Lung (tissue), 17 donors: ENCODE measurements at places on chromosomes 7 and 10. TPM values are rescaled to one million over a fixed set of nuclear protein-coding genes. Genes with fewer than 3 reads are reported as not detected.

DNA sequence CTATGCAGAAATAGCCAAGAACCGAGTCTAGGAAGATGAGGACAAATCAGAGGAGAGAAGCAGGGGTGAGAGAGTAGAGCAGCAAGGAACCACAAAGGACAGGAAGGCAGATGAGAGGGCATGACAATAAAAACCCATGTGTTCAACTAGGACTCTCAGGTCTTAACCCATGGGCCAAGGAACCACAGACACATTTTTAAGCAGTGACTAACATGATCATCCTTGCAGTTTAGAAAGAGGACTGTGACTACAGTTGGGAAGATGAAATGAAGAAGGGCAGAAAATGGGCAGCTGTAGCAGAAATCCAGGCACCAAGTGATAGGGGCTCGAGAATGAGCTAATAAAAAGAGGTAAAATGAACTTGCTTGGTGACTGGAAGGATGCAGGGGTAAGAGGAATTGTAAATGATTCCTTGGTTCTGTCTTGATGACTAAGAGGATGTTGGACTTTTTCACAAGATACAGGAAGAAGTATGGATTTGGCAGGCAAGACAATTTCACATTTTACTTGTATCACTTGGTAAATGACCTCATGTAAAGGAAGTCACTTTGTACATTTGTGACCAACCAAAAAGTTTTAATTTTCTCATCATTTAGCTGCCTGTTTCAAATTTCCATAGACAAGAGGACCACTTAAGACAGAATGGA lies 22.8 kb downstream of the SGMS1 start:
- H3K4me3 ChIP-seq, result no peak overlapping the region
- H3K4me1 ChIP-seq, result peaks cover 51% of the 10 kb centered on the region
- H3K36me3 ChIP-seq, result no peaks in the 10 kb centered on the region
- no peak for DNase-seq

DNA sequence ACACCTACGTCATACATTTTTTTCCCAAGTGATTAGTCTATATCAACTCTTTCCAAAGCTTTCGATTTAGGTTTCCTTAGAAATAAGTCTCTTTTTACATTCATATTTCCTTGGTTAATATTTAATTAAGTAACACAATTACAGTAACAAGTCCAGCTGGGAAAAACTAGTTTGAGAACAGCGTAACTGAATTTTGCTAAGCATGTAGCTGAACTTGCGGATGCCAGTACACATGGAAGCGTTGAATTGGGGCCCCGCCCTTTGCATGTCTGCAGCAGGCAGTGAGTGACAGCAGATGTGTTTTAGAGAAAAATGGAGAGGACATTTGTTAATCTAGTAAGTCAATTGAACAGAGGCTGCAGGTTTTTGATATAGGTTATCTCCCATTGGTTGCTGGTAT lies 72.5 kb downstream of the TAF3 start:
- DNase-seq, result no peak
- H3K4me3 ChIP-seq, result no peak overlapping the region
- no peaks in the 10 kb centered on the region for H3K27me3 ChIP-seq
- H3K36me3 ChIP-seq, result no peaks in the 10 kb centered on the region
- no peak overlapping the region for H3K27ac ChIP-seq

DNA sequence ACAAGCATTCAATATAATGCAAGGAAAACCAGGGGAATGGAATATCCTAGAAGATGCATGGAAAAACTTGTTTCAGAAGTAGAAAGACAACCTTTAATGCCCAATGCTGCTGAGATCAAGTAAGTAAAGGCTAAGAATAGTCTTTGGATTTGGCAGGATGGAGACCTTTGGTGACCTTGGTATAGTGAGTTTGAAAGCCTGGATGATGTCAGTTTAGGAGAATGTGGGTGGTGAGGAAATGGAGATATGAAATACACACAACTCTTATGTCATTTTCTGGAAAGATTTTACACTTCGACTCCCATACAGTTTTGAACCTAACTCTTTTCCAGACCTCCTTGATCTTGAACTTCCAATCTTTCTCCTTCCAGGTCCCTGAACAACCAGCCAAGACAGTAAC lies 185.7 kb downstream of the TFEC start:
- no peaks in the 10 kb centered on the region for H3K4me1 ChIP-seq
- no peak overlapping the region for H3K27ac ChIP-seq
- no peaks in the 10 kb centered on the region for H3K27me3 ChIP-seq
- H3K36me3 ChIP-seq, result no peaks in the 10 kb centered on the region

- H3K4me3 ChIP-seq, result no peak overlapping the region
- no peaks in the 10 kb centered on the region for H3K4me1 ChIP-seq
- no peaks in the 10 kb centered on the region for H3K27me3 ChIP-seq
- DNase-seq, result no peak
Observed at GRCh38 chr10:117360016-117360415, 15.2 kb downstream of the PDZD8 start.

The ACSM6 gene
- total RNA-seq, result not detected

The AS3MT gene
- 0.86 TPM for total RNA-seq

DNA sequence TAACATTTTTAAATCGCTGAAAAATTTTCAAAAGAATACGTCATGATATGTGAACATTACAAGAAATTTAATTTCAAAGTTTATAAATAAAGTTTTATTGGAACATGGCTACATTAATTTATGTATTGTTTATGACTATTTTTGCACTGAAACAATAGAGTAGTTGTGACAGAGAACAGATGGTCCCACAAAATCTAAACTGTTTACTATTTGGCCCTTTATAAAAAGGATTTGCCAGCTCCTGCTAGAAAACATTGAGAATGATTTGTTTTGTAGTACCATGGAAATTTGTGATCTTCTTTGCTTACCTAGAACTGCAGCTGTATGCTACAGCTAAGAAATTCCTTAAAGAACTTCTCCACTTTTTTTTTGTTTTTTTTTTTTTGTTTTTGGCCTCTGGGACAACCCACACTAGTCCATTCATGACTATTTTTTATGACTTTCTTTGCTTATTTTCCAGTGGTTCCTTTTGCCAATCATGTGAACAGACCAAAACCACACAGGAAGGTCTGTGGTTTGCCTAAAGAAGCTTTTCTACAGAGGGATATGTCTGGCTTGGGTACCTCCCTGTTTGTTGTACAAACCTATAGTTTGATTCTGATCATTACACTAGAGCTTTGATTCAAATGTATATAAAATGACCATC lies 55.7 kb downstream of the ST7 start:
- H3K4me3 ChIP-seq, result no peak overlapping the region
- peak; percentile 53 for DNase-seq
- H3K36me3 ChIP-seq, result no peaks in the 10 kb centered on the region
- H3K4me1 ChIP-seq, result peaks cover 9% of the 10 kb centered on the region
- H3K27ac ChIP-seq, result no peak overlapping the region

The IDI2 gene
- 0.18 TPM for total RNA-seq

GRCh38 chr10:123913688-123914268 lies 22.2 kb upstream of the CPXM2 start:
- peaks cover 3% of the 10 kb centered on the region for H3K27me3 ChIP-seq
- H3K27ac ChIP-seq, result no peak overlapping the region
- no peak for DNase-seq
- H3K4me3 ChIP-seq, result no peak overlapping the region

- no peaks in the 10 kb centered on the region for H3K27me3 ChIP-seq
- H3K4me1 ChIP-seq, result no peaks in the 10 kb centered on the region
- H3K36me3 ChIP-seq, result no peaks in the 10 kb centered on the region
- H3K27ac ChIP-seq, result no peak overlapping the region
- no peak for DNase-seq
Observed at GRCh38 chr10:11404901-11405300, 206.5 kb downstream of the USP6NL start.

DNA sequence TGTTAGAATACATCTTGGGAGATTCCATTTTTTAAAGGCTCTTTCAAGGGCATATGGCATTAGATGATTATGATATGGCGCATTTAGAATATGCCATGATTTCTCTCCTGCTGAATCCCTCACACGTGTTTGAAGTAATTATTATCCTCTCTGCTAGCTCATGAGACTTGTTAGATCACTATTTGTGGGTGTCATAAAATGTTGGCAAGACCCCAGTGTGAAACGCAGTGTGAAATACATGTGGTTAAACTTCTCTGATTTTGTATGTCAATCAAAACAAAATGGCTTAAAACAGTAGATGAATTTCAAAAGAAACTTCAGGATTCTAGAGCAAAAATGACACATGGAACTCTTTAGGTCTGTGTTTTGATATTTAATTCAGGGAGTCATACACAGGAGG lies 560.8 kb downstream of the AUTS2 start:
- H3K36me3 ChIP-seq, result no peaks in the 10 kb centered on the region
- no peak overlapping the region for H3K4me3 ChIP-seq
- no peak overlapping the region for H3K27ac ChIP-seq
- no peaks in the 10 kb centered on the region for H3K4me1 ChIP-seq
- DNase-seq, result no peak
- no peaks in the 10 kb centered on the region for H3K27me3 ChIP-seq

GRCh38 chr7:117086788-117087187 lies 133.5 kb downstream of the ST7 start:
- no peaks in the 10 kb centered on the region for H3K27me3 ChIP-seq
- no peak for DNase-seq
- no peak overlapping the region for H3K4me3 ChIP-seq
- H3K27ac ChIP-seq, result no peak overlapping the region

- H3K27ac ChIP-seq, result no peak overlapping the region
- H3K4me1 ChIP-seq, result peaks cover 4% of the 10 kb centered on the region
- H3K36me3 ChIP-seq, result no peaks in the 10 kb centered on the region
- DNase-seq, result no peak
- no peaks in the 10 kb centered on the region for H3K27me3 ChIP-seq
Observed at GRCh38 chr7:27551803-27552400, 110.8 kb downstream of the HIBADH start.

- H3K27ac ChIP-seq, result peak overlapping the region; percentile 71
- no peak overlapping the region for H3K4me3 ChIP-seq
- peaks cover 14% of the 10 kb centered on the region for H3K4me1 ChIP-seq
Observed at GRCh38 chr10:72009051-72009424, 44.8 kb downstream of the CHST3 start.

The IKZF1 gene
- 20.7 TPM for total RNA-seq
